ENCODE measurements at places on chromosomes 2 and 18.

DNA sequence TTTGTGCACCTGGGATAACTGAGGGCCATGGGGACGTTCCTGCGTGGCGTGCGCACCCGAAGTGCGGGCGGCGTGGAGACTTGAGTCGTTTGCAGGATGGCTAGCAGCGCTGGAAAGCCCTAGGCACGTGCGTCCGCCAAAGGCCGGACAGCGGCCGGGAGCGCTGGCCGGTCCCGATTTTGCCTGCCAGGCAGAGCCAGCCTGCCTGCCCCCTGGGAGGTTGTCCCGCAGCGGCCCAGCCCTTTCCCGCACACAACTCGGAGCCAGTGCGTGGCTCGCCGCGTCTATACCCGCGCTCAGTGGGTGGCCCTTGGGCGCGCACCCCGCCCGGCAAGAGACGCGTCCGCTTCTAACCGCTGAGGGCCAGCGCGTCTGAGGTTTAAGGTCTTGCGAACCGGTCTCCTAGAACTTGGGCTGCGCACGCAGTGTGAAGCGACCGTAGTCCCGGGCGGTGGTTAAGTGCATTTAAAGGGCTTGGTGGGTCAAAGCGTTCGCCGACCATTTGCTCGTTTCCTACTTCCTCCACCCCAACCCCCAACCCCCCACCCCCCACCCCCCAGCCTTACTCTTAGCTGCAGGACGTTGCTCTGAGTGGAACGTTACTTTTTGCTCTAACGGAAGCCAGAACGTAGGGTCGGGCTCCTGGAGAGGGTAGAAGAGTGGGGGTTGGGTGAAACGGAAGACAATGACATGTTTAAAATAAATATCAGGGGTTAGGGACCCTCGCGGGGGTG lies 627 bp downstream of the CDCA7 start:
- DNase-seq, result peak; percentile 9

GRCh38 chr18:62324917-62325805 lies at the start of gene TNFRSF11A:
Gene TNFRSF11A (plus strand): TSS chr18:62325310. CDS start chr18:62325353, 43 bp downstream.
- no peak for DNase-seq

GRCh38 chr2:133682347-133682746 lies 114.1 kb upstream of the NCKAP5 start:
- no peak for DNase-seq

DNA sequence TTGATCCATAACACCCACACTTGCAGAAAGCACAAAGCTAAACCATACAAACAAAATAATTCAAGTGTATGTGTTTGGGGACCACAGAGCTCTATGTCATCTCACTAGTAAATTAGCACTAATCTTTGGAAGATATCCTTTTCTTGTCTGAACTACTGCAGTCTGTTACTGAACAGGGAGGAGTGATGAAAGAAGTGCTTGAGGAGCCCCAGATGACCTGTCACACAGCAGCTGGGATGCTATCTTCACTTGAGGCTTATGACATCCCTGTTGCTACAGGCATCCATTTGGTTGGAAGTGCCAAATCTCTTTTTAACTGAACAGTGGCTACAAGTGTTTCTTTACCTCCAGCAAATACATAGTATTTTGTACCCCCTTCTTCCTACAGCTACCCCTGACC lies 386.3 kb upstream of the CHAC2 start:
- no peak for DNase-seq

DNA sequence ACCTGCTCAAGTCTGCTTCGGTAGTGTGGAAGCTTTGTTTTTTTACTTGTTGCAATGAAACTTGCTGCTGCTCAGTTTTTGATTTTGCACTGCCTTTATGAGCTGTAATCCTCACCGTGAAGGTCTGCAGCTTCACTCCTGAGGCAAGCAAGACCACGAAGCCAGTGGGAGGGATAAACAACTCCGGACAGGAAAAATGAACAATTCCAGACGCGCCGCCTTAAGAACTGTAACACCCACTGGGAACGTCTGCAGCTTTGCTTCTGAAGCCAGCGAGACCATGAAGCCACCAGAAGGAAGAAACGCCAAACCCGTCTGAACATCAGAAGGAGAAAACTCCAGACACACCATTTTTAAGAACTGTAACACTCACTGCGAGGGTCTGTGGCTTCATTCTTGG lies 245.7 kb upstream of the REG3G start:
- no peak for DNase-seq

DNA sequence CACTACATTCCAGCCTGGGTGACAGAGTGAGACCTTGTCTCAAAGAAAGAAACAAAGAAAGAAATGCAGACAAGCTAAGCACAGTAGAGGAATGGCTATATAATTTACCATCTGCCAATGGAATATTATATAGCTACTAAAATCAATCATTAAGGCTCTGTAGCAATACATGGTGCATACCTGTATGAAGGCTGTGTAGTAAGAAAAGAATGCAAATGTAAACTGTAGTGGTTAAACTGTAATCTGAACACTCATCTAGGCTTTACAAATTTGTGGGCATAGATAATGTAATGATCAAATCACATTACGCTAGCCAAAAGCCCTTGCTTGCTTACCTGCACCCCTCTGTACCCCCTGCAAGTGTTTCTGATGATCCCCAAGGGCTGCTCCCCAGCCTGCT lies 230.9 kb downstream of the LTBP1 start:
- no peak for DNase-seq

GRCh38 chr2:238696331-238696730 lies 151.6 kb upstream of the TWIST2 start:
- no peak for DNase-seq

GRCh38 chr2:174325373-174326160 lies 9.2 kb upstream of the SP9 start:
- no peak for DNase-seq

DNA sequence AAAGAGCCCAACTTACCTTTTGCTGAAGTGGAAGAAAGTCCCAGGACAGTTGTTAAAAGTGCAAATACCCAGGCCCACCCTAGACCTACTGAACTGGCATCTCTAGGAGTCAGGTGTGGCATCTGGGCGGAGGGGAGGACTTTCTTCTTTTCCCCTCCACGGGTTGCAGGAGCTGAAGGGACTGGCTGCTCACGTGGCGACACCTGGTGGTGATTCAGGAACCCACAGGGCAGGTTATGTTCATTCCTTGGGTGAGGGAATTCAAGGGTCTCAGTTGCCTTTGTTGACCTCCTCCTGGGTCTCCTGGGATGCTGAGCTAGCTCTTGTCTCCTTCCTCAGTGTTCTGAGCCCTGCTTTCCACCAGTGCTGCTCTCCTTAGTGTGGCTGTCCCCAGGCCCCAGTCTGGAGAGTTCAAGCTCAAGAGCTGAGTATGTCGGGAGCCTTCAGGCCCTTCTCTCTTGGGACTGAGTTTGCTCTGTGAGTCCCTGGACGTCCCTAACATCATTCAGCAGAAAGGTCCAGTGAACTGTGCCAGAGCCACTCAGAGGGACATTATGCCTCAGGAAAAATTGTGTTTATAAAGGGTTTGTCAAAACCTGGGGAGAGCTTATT lies 56.9 kb downstream of the DYSF start:
- no peak for DNase-seq

DNA sequence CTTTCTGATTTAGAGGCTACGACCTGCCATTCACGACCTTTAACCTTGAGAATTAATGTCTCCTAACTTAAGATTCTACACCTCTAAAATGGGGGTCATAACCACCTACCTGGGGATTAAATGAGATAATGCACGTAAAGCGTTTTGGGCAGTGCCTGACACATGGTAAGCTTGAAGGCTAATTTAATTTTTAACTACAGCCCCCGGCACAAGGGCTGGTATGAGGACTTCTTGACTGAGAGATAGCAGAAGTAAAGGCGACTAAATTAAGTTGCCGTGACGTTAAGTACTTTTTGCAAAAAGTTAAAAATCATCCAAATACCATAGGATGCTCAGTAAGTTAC lies 549 bp downstream of the MRPL35 start:
- DNase-seq, result no peak

DNA sequence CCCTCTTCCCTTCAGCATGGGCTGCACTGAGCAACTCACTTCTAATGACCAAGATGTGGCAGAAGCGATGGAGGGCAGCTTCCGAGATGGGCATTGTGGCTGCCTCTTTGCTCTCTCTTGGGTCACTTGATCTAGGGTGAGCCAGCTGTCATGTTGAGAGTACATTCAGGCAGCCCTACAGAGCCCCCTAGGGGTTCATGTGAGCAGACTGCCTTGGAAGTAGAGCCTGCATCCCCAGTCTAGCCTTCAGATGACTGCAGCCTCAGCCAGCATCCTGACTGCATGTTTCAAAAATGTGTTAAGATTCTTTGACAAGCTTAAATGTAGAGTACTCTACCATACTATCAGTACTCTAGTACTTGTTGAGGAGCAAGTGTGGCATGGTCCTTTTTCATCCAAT lies 143.9 kb downstream of the NCK2 start:
- DNase-seq, result no peak

- no peak for DNase-seq
These were observed 238.5 kb upstream of the ERBB4 start for GRCh38 chr2:212777020-212777491.

DNA sequence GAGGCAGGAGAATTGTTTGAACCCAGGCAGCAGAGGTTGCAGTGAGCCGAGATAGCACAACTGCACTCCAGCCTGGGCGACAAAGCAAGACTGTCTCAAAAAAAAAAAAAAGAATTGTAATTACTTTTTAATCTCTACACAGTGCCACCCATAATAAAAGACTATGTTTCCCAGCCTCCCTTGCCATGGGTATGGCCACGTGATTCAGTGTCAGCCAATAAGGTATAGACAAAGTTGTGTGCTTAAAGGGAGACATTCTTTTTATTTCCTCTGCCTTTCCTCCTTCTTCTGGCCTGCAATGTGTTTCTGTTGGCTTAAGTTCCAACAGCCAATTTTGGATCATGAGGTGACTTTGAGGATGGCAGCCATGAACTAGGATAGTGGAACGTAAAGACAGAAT lies 406.9 kb downstream of the LNPK start:
- DNase-seq, result no peak

Data from skeletal muscle cell (primary cell).